ENCODE measurements at places on chromosomes 5 and 9.

DNA sequence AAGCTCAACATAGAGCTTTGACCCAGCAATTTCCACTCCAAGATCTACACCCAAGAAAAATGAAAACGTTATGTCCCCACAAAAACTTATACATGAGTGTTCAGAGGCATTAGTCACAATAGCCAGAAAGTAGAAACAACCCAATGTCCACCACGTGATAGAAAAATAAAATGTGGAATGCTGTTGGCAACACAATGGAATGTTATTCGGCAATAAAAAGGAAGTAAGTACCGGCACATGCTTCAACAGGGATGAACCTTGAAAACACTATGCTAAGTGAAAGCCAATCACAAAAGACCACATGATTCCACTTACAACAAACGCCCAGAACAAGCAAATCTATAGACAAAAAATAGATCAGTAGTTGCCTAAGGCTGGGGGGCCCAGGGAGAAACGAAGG, 6.0 kb downstream of the UBQLN1 start:
- DNase-seq = no peak

DNA sequence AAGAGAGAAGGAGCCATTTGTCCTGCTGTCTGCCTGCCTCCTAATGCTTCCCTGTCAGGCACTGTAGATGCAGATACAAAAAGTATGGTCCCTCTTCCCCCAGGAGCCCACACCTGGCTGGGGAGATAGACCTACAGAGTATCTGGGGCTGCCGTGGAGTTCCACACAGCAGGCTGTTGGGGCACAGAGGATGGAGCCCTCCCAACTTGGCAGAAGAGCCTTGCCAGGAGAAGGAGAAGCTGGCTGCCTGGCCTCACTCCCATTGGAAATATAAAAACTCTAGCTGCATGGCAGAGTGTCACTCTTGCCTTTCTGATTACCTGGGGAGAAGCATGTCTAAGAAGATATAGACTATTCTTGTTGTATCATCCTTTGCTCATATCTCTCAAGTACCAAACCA, 160.4 kb downstream of the FSTL4 start:
- no peak for DNase-seq

- no peak for DNase-seq
These were observed 45.4 kb downstream of the HACD4 start for GRCh38 chr9:20985851-20986600.

DNA sequence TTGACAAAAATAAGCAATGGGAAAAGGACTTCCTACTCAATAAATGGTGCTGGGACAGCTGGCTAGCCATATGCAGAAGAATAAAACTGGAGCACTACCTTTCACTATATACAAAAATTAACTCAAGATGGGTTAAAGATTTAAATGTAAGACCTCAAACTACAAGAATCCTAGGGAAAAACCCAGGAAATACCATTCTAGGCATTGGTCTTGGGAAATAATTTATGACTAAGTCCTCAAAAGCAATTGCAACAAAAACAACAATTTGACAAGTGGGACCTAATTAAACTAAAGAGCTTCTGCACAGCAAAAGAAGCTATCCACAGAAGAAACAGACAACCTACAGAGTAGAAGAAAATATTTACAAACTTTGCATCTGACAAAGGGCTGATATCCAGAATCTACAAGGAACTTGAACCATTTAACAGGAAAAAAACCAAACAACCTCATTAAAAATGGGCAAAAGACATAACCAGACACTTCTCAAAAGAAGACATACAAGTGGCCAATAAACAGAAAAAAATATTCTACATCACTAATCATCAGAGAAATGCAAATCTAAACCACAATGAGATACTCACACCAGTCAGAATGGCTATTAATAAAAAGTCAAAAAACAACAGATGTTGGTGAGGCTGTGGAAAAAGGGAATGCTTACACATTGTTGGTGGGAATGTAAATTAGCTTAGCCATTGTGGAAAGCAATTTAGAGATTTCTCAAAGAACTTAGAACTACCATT, 75.2 kb upstream of the CPEB4 start:
- no peak for DNase-seq

DNA sequence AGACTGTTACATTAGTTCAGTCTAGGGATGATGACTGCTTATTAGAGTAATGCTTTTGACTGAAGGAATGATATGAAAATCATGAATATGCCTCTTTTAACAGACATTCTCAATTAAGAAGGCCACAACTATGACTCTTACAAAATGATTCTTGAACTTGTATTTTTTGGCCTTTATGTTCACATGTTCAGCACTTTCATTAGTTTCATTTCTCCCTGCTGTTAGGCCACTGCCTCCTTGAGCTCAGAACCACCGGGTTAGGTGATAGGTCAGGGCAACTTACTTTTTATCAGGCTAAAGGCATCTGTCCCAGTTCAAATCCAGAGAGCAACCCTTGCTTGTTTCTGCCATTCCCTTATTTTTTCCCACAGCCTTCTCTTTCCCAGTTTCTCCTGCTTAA, 235.2 kb upstream of the ELL2 start:
- no peak for DNase-seq

DNA sequence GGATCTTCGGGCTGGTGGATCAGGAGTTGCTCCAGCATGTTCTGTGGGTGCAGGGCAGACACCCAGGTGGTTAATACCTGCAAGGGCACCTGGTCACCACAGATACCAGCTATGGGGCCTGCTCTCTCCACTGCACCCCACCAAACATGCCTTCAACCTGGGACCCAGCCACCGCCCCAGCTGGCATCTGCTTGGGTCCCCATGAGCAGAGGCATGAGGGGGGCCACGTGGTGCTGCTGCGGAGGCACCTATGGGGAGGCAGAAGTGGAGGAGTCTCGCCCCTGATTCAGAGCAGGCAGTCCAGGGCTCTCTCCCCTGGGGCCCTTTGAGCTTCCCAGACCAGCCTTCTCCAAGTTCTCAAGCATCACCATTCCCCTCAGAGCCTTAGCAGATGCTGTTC, 2.9 kb downstream of the AK8 start:
- DNase-seq = no peak

DNA sequence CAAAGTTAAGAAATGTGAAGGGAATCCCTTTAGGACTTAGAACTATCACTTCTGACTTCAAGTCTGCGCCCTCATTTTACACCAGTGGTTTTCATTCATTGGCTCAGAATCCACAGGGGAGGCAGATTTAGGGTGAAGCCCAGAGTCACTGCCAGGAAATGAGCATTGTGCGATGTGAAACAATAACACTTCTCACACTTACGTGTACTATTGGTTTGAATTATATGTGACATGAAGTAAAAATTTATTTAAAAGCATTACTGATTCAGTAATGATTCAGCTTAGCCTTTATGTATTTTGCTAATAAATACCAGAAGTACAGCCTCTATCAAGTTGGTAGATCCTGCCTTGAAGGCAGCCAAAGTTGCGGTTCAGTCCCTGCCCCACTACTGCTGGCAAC, 98.6 kb downstream of the PAM start:
- DNase-seq = no peak

DNA sequence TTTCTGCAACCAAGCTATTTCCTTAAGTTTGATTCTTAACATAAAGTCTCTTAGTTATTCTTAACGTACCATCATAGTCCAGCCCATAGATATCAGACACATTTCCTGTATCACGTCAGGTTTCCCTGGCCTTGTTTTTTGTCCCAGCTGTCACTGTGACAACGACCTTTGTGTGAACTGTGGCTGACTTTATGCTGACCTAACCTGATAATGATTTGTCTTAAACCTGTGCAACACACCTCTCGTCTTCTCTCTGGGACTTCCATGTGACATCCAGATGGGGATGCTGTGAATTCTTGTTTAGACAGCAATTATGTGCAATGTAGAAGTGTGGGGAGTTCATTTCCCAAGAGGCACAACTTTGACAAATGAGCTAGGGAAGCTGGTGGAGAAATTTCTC, 662.8 kb downstream of the PTPRD start:
- DNase-seq = no peak

DNA sequence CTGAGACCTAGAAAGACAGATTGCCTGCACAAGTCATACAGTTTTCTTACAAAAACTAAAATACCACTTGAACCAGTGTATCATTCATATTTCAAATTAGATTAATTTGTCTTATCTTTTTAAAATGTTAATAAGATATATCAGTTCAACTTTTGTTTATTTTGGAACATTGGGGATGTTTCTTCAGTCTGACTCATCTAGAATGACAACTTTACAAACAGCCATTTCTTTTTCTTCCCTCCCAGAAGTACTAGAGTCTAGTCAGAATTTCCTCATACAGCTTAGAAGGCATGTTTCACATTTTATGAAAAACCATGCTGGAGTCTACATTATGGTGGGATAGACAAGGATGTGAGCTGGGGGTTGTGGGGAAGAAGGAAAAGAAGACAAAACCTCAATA, 262.5 kb downstream of the NFIB start:
- no peak for DNase-seq

DNA sequence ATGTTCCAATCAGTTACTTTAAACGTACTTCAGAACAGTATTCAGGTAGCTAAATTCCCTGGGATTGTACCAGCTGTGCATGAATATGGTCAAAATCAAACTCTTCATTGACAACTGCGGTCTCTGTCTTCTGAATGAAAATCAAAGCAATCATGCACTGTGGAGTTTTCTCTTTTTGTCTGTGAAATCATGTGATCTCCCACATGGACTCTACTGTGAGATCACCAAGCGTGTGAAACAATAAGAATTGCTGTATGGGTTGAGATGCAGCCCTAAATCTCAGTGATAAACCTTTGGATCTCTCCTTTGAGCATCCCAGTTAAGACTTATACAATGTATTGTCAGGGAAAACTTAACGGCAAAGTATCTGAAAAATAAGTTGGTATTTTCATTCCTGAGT, 6.1 kb downstream of the NRG2 start:
- DNase-seq = no peak

- no peak for DNase-seq
These were observed 96.2 kb downstream of the ADRB2 start for GRCh38 chr5:148922606-148923005.

Data from naive thymus-derived CD4-positive, alpha-beta T cell (primary cell).